Daoy (cell line): ENCODE measurements at places on chromosomes 2 and 18. TPM values are rescaled to one million over a fixed set of nuclear protein-coding genes. Genes with fewer than 3 reads are reported as not detected.

The GPR155 gene
- 0.46 and 0.68 TPM in 2 replicates for total RNA-seq

The TCF7L1 gene
- 0.11 and 0.27 TPM in 2 replicates for total RNA-seq

The PCARE gene
- not detected in 2 replicates for total RNA-seq

The SIX3 gene
- total RNA-seq = 0.24 TPM in 1 of 2 replicates, not detected in the other

The KCNG3 gene
- 0.06 and 1.0 TPM in 2 replicates for total RNA-seq

The THADA gene
- 29.3 and 30.2 TPM in 2 replicates for total RNA-seq
